ENCODE measurements at places on chromosomes 7 and 10. TPM values are rescaled to one million over a fixed set of nuclear protein-coding genes. Genes with fewer than 3 reads are reported as not detected.
A peak's percentile ranks its signal among the peaks of the same experiment; 100 is the strongest.

GRCh38 chr10:5645944-5646617 lies 20.3 kb downstream of the ASB13 start:
- DNase-seq = peak; percentile 19

DNA sequence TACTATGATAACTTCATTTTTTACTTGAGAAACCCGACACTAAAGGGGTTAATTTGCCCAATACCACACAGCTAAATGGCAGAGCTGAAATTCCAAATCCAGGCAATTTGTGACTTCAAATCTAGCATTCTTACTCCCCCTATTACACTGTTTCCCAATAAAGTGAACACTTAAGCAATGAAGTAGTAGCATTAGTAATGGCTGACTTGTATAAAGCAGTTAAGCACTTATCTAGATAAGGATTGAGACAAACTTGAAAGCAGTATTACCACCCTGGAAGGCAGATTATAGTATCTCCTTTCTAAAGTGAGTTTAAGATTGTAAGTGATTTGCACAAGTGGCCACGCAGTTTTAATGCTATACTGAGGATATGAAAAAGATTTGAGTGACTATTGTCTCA lies 39.3 kb downstream of the WASL start:
- DNase-seq = no peak

GRCh38 chr10:100830728-100831111 lies 82.0 kb upstream of the SLF2 start:
- no peak for DNase-seq

DNA sequence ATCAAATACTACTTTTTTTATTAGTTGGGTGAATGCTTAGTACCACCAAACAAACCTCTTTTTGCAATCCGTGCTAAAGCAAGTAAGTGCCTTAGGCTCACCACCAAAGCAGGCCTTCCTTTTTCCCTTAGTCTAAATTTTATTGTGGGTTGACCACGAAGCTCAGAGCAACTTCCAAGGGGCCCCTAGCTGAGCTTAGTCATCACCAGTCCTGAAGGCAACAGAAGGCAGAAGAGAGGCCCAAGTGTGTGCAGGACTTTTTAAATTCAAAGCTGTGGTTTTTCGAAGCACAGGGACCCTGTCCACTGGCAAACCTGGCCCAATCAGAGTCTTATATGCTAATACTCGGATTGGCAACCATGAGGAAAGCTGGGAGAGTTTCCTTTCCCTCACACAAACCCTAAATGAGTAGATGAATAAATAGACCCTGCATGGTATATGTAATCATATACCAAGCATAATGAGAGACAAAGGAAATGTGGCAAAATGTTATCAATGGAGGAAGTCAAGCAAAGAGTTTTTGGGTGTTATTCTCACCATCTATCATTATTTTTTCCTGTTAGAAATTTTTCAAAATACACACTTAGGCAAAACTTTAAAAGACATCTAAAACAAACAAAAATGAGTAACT lies 453.2 kb upstream of the GALNT17 start:
- DNase-seq = no peak

NPY4R2 gene
- total RNA-seq = not detected

GIMAP2 gene
- 6.7 TPM for total RNA-seq

IDI1 gene
- 39.0 TPM for total RNA-seq
